Activated T-cell treated with anti-CD3 and anti-CD28 coated beads, Interleukin-2, amount 50 U/mL, for 24 hours (primary cell): ENCODE measurements at places on chromosomes 1 and 21.
A peak's percentile ranks its signal among the peaks of the same experiment; 100 is the strongest.

DNA sequence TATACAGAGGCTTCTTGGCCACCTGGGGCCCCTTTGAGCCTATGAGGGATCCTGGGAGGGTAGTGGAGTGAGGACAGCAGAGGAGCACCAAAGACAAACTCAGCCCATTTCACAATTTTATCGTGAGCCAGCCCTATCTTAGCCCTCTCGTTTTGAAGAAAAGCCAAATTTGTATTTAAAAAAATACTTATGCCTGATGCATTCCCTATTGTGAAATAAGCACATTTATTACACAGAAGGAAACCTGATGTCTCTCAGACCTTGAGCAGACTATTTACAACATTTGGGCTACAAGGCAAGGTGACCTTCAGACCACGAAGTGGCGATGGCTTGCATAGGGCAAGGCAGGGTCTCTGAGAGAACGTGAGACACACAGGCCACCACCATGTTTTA lies 41.3 kb upstream of the H6PD start:
- DNase-seq, result no peak

DNA sequence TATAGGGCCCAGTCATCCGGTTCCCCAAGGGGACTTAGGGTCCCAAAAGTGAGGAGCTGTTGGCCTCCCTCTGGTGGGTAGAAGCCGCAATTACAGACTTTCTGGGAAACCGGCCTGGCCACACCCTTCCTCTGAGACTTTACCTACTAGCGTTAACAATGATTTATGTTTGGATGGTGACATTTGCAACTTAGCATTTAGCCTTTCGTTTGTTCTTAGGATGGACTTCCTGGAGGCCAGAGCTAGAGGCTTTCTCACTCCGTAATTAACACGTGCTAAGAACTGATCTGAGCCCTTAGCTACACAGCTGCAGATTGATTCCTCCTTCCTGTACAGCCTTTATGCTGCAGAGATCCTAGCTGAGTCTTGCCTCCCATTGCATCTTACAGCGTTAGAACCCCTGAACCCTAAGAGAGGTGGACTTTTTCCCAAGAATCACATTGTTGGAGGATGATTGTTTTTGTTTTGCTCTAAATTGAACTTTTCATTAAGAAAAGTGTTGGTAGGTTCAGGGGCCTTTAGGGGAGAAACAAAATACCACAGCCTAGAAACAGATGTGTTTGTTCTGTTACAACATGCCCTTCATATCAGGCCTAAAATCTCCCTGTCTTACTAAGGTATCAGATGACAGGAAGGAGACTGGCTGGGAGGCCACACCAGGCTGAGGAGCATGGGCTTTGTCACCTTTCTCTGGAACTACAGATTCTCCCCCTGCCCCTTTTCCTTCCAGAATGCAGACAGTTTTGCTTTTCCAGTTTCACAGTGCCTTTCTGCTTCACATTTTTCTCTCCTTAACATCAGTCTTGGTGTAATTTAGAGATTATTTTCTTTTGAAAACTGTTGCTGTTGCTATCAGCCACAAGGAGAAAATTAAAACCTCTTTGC lies 1.9 kb downstream of the S100A11 start:
- peak; percentile 69 for DNase-seq

GRCh38 chr1:86389307-86389706 lies 6.8 kb downstream of the ODF2L start:
- DNase-seq, result no peak

GRCh38 chr1:45953934-45954847 lies 150.8 kb downstream of the MAST2 start:
- DNase-seq, result no peak
